Effector memory CD4-positive, alpha-beta T cell (primary cell): ENCODE measurements at places on chromosomes 7 and 10.
A peak's percentile ranks its signal among the peaks of the same experiment; 100 is the strongest.

- no peak for DNase-seq
These were observed 4.9 kb downstream of the CYP2W1 start for GRCh38 chr7:987909-988308.

GRCh38 chr10:32237644-32238345, 109.2 kb downstream of the EPC1 start:
- no peak for DNase-seq

DNA sequence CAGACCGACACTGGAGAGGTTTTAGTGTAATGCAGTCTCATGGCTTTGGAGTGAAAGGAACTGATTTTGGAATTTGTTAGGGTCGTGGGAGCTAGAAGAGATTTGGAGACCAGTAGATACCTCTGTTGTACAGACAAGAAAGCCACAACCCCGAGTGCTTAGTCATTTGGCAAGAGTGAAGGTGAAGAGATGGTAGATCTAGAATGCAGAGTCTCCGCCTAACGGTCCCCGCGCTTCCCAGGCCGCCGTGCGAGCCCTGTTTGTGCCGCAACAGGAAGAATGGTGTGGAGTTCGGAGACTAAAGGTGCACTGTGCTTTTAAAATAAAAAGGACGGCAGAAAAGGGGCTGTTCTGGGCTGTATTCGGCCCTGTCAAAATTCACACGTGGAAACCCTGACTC, 186.7 kb downstream of the ADARB2 start:
- no peak for DNase-seq

GRCh38 chr7:50792342-50793119, 9.8 kb upstream of the GRB10 start:
- no peak for DNase-seq

DNA sequence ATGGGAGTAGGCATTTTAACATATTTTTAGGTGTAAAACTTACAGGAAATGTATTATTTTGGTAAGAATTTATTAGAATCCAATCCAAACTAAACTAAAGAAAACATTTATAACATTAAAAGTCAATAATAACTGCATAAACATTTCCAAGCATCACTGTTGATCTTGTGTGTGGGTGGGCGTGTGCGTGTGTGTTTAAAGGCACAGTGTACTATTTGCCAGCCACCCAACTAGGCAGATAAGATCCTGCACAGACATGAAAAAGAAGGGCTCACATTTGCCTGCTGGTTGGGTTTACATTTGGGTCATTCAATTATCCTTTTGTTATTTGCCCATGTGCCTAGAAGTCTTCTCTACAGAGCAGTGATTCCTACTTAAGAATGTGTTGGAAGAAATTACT, 31.0 kb upstream of the WNT16 start:
- no peak for DNase-seq

- no peak for DNase-seq
These were observed 804 bp downstream of the BCAP29 start for GRCh38 chr7:107580716-107581383.

- DNase-seq = no peak
These were observed 27.2 kb downstream of the HIPK2 start for GRCh38 chr7:139750459-139751095.

- no peak for DNase-seq
These were observed 83.4 kb downstream of the AGMO start for GRCh38 chr7:15478401-15478800.

- DNase-seq = no peak
These were observed 319.8 kb downstream of the LRMDA start for GRCh38 chr10:75751232-75751631.

GRCh38 chr7:50803359-50804337, 21.0 kb upstream of the GRB10 start:
- DNase-seq = no peak

- DNase-seq = no peak
These were observed 180.6 kb upstream of the CHRM2 start for GRCh38 chr7:136687693-136688322.

DNA sequence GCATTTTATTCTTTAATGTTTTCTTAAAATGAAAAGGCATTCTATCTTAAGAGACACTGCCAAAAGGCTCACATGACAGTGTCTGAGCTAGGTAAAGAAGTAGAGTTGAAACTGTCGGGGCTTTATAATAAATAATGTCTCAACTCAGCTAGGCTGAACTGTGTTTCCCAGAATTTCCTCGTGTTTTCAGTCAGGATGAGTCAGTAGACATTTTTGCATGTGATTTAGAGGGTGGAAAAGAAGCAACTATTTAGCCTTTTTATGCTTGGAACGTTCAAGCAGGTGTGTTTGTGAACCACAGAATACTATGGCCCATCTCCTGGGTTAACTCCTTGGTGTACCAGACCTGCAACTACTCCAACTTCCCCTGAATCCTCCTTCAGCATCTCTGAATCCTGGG, 23.4 kb upstream of the LIPA start:
- DNase-seq = no peak

DNA sequence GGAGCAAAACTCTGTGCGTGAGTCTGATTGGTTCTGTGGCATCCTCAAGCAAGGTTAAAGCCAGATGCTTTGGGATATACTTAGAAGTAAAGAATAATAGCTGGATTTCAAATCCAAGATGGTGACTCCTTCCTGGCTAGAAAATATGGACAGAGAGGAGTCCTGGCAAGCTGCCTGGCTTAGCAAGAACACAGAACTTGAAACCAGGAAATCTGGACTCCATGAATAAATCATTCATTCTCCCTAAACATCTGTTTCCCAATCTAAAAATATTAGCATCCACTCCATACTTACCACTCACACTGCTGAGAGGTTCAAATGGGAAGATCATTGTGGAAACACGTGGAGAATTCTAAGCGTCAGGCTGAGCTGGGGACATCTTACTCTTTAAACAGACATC, 1074.1 kb upstream of the AUTS2 start:
- DNase-seq = no peak

DNA sequence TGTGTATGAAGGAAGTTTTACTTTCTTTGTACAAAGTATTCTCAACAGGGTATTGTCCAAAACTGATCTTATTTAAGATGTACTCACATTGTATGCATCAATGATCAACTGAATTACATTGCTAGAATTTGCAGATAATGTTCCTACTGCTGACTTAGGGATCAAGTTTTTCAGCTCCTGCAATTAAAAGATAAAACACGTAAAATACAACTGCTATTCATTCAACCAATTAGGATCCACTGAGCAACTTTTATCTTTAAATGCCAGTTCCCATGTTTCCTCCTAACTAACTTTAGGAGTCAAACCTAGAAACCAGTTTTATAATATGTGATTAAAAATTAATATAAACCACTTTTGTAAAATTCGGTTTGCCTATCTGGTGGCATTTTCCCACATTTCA, 35.9 kb downstream of the ITGB1 start:
- no peak for DNase-seq

DNA sequence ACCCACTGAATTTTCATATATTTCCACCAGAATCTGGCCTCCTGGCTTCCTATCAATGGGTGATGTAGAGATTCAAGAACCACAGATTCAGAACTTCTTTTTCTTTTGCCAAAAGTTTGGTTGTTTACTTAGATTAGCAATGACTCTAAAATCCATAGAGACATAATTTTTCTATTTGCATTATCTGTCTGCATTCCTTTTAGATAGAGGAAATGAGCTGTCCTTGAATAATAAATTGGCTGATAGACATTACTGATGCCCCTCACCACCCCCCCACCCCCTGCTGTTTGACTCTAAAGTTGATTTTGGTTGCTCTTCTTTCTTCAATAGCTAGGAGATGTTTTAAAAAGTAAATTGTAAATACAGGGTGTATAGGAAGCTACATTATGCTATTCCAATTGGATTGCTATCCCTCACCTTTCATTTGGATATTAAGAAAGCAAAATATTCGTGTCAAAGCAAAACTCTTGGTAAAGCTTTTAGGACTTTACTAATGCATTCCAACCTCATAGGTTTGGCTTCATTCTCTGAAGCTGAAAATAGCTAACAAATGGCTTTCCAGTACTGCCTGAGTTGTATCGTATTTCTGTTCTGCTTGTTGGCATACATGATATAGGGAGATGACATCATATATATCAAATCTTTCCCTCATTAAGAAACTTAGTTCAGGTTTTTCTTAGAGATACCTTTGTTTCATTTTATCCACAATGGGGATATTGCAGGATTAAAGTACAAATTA, 606.0 kb downstream of the ARL4A start:
- DNase-seq = no peak

GRCh38 chr7:68461430-68461829, 1136.8 kb upstream of the AUTS2 start:
- no peak for DNase-seq

- no peak for DNase-seq
These were observed 212.0 kb downstream of the DNAJB6 start for GRCh38 chr7:157548691-157549303.

DNA sequence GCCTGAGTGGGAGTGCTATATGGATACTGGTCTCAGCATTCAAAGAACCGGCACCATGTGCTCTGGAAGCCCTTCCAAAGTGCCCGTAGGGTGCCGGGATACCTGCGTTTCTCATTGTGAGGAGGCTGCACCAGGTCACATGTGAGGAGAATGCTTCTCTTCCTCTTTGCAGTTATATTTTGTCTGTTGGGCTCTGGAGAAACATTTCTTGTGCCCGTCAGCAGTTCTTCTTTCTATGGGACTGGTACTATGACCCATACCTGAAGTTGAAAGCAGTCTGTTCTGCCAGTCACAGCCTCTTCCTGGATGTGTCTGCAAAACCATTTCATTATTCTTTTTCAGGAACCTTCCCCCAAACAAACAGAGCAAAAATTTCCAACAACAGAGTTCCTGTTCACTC, 465.0 kb downstream of the SUGCT start:
- no peak for DNase-seq

DNA sequence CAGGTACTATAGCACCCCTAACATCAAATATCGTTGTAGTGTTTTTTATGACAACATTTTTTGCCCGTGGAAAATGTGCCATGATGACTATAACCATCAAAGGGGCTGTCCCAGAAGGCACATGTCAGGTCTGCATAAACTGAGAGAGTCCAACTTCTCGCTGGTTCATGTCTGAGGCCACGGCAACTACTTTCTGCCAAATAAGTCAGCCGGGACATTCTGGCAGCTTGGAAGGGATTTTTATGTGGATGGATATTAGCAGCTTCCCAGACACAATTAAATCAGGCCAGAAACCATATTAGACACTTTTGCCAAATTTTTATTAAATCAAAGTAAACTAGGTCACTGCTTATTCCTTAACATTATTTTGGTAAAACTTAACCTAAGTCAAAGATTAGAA, 477.4 kb upstream of the FZD8 start:
- DNase-seq = no peak

DNA sequence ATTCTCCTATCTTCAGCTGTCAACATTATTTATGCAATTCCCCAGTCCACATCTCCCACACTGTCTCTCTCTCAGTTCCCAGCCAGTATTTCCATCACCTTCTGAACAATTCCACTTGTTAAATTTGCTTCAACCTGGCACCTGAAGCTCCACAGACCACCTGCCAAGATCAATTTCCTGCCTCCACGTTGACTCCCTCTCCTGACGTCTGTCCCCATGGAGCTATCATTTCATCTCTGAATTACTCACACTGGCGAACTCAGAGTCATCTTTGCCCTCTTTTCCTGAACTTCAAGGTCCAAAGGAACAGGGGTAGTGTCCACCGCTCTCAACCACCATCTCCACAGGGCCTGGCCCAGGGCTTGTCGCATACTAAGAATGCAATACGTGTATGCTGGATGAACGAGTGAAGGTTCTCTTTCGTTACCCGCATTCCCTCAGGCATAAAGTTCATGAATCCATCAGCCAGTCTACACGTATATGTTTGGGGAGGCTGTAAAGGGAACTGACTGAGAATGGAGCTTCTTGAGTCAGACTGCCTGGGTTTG, 183.3 kb downstream of the JCAD start:
- no peak for DNase-seq

DNA sequence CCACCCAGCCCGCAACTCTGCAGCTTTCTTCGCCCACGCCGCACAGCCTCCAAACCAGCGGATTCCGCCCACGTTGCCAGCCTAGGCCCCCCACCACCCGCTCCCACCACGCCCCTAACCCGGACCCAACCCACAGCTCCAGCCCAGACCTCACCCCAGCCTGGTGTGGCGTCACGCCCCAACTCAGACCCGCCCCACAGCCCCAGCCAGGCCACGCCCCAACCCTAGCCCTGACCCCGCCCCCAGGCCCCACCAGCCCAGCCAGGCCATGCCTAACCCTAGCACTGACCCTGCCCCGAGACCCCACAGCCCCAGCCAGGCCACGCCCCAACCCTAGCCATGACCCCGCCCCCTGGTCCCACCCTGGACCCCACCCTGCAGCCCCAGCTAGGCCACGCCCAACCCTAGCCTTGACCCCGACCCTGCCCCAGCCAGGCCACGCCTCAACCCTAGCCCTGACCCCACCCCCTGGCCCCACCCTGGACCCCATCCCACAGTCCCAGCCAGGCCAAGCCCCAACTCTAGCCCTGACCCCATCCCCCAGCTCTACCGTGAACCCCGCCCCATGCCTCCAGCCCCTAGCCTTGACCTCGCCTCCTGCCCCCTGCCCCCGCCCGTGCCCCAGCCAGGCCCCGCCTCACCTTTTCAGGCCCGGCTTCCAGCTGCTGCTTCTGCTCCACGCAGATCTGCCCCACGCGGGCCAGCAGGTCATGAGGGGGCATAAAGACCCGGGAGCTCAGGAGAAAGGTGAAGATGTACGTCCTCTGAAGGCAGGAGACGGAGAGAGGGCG, 64.0 kb downstream of the RASGEF1A start:
- DNase-seq = peak; percentile 31

- DNase-seq = no peak
These were observed 10.4 kb downstream of the TAX1BP1 start for GRCh38 chr7:27750316-27750715.

DNA sequence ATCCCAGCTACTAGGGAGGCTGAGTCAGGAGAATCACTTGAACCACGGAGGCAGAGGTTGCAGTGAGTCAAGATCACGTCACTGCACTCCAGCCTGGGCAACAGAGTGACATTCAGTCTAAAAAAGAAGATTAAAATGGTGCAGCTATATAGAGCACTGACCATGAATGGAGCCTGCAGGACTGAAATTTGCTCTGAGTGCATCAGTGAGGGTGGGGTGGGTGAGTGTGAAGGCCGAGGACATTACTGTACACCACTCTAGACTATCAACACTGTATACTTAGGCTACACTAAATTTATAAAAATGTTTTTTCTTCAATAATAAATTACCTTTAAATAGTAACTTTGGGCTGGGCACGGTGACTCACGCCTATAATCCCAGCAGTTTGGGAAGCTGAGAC, 294.7 kb downstream of the PTPRN2 start:
- DNase-seq = no peak
